ENCODE measurements at places on chromosomes 3 and 15. TPM values are rescaled to one million over a fixed set of nuclear protein-coding genes. Genes with fewer than 3 reads are reported as not detected.

DNA sequence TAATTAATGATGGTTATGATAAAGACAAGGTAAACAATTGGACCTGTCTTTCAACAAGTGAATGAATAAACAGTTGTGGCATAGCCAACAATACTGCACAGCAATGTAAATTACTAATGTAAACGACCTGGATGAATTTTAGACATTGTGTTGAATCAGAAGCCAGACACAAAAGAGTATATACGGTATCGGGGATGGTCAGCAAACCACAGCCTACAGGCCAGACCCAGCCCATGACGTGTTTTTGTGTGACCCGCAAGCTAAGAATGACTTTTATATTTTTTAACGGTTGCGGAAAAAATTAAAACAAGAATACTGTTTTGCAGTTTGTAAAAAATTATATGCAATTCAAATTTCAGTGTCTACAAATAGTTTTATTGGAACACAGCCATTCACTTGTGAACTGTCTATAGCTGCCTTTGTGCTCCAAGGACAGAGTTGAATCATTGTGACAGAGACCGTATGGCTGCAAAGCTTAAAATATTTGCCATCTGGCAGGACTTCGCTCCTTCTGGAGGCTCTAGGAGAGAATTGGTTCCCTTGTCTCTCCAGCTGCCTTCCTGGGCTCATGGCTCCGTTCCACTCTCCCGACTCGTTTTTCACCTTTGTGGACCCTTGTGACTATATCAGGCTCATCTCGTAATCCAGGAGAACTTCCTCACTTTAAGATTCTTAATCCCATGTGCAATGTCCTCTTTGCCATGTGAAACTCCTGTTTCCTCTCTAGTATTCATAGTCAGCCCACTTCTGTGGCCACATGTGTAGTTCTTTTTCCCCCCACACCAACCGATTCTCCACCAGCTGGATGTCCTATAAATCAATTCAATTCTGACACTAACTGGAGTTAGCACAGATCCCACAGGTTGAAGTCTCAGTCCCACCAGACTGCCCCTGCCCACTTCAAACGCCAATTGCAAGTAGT, 72.7 kb downstream of the CMTM8 start:
- no peak for DNase-seq

- no peak for DNase-seq
Observed at GRCh38 chr3:124826703-124827102, 60.5 kb downstream of the ITGB5 start.

The CHAC1 gene
- total RNA-seq, result 22.1 TPM

- DNase-seq, result no peak
Observed at GRCh38 chr15:40285554-40286011, 2.7 kb upstream of the ANKRD63 start.

- DNase-seq, result no peak
Observed at GRCh38 chr3:112132088-112132487, 960 bp downstream of the GCSAM start.

DNA sequence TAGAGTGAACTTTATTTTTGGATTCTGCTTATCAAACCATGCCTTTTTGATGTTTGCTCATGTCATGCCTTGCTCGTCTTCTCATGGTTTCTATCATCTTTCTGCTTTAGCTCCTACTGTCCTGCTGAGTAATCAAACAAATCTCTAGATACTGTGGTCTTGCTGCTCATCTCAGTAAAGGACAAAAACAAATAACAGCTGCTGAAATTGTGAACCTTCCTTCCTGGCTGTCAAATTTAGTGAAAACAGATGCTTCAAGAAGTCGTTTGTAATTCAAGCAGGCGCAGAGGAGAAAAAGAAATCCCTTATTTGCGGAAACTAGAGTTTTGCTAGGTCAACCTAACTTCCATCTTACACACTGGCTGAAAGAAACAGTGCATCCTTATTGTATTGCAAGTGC, 616.1 kb upstream of the ALCAM start:
- DNase-seq, result no peak

DNA sequence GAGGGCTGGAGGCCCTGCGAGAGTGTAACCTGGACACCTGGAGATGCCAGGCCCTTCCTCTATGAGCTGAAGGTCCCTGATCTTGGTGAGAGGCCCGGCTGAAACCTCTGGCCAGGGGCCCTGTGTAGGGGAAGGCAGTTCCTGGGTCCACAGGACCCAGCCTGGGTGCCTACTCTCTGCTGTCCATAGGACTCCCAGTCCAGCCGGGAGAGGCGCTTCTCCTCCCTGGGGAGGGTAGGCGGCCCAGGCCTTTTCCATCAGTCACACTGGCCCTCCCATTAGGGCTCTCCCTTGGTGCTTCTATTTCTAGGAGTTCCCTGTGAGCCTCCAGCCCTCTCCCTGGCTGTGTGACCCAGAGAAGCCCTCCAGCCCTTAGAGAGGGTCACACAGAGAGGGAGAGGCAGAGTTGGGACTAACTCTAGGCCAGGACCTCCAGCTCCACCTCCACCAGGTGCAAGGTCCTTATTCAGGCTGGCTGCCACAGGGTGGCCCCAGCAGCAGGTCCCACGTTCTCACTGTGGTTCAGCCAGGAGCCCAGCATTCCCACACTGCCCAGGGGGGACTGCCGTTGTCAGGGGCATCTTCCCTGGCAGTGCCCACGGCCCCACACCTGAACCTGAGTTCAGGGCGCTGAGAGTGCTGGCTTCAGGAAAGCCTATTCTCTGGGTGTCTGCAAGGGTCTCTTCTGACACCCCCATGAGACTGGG, 146.8 kb downstream of the SMAD6 start:
- DNase-seq, result no peak

The ALDH1A2 gene
- 5.3 TPM for total RNA-seq

DNA sequence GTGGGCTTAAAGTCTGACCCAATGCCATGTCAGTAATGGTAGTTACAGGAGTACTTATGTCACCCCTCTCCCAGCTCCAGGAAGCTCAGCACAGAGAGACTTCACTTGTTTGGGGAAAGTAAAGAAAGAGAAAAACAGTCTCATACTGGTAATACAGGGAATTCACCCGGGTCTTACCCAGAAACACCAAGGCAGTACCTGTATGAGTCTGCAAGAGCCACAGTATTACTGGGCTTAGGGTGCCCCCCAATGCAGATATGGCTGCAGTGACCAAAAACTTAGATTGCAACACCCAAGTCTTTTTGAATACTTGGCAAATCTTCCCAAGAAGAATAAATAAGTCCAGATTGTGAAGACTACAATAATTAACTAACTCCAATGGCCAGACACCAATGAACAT, 622.1 kb downstream of the IGSF11 start:
- DNase-seq, result no peak

- DNase-seq, result no peak
Observed at GRCh38 chr15:78661001-78661400, 20.0 kb upstream of the CHRNB4 start.

The IL17RB gene
- total RNA-seq, result 19.5 TPM

- DNase-seq, result no peak
Observed at GRCh38 chr15:99409560-99409959, 156.2 kb upstream of the MEF2A start.

The SEMA3G gene
- total RNA-seq, result 3.8 TPM

The GHSR gene
- not detected for total RNA-seq

GRCh38 chr3:192449036-192449435, 278.3 kb downstream of the FGF12 start:
- DNase-seq, result no peak

GRCh38 chr3:193212844-193213243, 28.2 kb upstream of the PLAAT1 start:
- no peak for DNase-seq

DNA sequence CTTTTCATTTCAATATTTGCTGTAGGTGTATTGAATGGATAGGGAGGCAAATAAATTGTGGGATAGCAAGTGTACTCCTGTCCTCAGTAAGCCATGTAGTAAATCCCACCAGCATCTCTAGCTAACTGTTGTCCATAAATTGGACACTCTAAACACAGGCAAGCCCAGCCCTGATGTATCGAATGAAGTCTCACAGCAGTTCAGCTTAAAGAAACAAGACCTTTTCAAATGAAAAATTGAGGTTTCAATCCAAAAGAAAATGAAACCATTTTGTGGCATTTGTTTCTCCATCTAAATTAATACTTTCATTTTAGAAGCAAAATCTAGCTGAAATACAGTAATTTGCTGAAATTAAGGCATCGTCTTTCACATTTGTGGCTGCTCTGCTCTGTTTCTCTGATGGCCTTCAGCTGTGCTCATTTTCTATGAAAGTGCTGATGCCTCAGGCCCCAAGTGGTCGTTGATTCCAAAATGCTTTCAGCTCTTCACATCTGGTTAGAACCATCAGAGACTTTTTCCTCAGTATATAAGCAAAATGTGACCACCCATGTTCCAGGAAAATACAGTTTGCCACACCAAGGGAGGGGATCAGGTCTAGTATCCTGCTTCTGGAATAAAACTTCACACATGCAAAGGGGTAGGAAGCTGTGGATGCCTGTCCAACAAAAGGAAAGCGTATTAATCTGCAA, 245.0 kb downstream of the ZMAT3 start:
- DNase-seq, result no peak

The MUC13 gene
- 297 TPM for total RNA-seq

All from hepatocyte (in vitro differentiated cells).